ENCODE measurements at places on chromosomes 11 and 22. TPM values are rescaled to one million over a fixed set of nuclear protein-coding genes. Genes with fewer than 3 reads are reported as not detected.

IGSF22 gene
- total RNA-seq, result not detected

MRGPRE gene
- not detected for total RNA-seq

MS4A12 gene
- not detected for total RNA-seq

MGAT3 gene
- not detected for total RNA-seq

RFPL2 gene
- not detected for total RNA-seq

SLC16A8 gene
- total RNA-seq, result not detected

CTSD gene
- 239 TPM for total RNA-seq

MFRP gene
- not detected for total RNA-seq
